Mesenteric fat pad (tissue), 1 donor: ENCODE measurements at places on chromosomes 7 and 10.

DNA sequence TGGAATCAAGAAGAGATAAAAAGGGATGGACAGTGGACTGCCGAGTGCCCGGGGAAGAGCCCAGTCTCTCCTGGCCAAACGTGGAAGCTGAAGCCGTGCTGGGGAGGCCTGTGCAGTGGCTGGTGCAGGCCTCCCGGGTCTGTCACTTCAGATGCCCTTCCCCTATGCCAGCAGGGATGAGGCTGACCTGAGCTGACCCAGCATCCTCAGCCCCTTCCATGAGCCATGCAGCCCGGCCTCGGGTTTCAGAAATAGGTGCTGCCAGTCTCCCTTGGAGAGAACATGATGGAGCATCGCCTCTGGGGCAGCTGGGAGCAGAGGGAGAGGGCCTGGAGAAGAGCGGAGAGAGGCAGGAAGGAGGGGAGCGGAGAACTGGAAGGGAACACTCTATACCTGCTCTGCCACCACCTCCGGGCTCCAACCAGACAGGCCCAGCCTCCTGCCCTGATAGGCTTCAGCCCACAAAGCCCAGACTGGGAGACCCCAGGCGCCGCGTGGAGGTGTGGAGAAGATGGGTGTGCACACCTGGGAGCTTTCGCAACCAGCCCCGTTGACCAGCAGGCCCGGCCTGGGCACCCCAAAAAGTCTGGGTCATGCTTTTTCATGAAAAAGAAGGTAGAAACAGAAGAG, 68.6 kb upstream of the PPP2R2D start:
- DNase-seq = no peak

- no peak for DNase-seq
Measured at GRCh38 chr7:35035511-35035961, 1.7 kb downstream of the DPY19L1 start.

DNA sequence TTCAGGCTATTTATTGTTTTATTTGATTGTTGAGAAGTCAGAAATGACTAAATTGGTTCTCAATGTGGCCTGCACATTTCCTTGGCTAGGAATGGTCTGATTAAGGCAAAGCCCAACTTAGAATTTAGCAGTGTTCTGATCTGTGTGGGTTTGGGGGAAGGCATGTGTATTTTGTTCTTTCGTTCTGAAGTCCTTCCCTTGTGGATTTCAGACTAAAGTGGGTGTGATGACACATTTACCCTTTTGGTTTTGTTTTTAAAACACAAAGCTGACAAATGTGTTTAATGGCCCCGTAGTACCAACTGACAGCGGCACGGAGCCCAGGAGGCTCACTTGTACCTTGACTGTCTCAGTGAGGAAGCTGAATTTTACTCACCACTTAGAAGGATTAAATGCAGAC, 452.3 kb upstream of the GALNT17 start:
- DNase-seq = no peak

DNA sequence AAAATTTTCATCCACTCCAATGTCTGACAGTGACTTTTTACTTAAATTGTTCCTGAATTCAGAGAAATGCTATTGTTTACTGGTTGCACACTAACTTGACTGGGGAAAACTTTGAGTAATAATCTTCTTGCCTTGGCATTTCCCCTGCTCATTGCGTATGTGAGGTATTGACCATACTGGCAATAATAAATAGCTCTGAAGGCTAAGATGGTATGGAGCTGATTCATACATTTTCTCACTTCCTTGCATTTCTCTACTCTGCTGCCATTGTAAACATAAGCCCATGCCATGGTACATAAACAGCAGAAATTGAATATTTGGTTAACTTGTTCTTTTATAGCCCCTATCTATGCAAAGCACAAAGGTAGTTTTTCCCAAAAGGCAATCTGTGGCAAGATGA, 290.0 kb downstream of the RNLS start:
- DNase-seq = no peak

DNA sequence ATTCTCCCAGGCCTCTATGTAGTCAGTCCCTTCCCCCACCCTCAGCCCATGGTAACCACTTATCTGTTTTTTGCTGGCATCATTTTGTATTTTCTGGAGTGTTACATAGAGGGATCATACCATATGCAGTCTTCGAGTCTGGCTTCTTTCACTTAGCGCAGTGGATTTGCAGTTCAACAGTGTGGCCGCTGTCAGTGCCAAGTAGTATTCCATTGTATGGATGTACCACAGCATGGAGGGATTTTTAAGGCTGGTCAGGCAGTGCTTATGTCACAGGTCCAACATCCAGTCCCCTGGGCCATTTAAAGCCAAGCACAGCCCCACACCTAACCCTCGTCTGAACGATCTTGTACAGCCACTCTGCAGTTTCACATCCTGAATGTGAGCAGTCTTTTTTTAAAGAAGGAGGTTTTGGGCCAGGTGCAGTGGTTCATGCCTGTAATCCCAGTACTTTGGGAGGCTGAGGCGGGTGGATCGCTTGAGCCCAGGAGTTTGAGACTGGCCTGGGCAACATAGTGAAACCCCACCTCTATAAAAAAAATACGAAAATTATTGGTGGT, 121.8 kb downstream of the CUX1 start:
- no peak for DNase-seq
